ENCODE measurements at places on chromosomes 5 and 9.
A peak's percentile ranks its signal among the peaks of the same experiment; 100 is the strongest.

- no peak for DNase-seq
Observed at GRCh38 chr9:93958121-93958818, 3.1 kb upstream of the BARX1 start.

DNA sequence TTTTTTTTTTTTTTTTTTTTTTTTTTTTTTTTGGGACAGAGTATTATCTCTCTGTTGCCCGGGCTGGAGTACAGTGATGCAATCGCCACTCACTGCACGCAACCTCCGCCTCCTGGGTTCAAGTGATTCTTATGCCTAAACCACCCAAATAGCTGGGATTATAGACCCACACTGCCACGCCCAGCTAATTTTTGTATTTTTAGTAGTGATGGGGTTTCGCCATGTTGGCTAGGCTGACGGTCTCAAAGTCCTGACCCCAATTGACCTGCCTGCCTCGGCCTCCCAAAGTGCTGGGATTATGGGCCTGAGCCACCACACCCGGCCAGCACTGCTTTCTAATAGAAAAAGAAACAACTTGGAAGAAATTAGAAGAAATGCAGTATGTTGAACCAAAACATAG lies 39.2 kb downstream of the TTC1 start:
- no peak for DNase-seq

DNA sequence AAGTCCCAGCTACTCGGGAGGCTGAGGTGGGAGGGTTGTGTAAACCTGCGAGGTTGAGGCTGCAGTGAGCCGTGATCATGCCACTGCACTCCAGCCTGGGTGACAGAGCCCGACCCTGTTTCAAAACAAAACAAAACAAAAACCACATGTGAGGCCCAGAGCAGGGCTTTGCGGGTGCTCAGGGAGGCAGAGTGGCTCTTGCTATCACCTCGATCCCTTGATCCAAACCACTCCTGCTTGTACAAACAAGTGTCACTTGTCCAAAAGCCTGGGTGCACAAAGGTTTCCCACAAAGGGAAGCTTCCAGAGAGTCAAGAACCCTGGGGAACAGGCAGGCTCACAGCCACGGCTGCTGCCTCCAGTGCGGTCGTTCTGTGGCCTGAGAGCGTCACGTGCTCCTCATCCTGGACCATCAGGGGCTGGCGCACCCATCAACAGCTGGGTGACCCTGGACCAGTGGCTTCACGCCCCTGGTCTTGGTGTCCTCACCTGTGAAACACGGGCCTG lies 162.7 kb downstream of the C9orf50 start:
- DNase-seq = no peak

GRCh38 chr9:20442461-20443319 lies 179.6 kb downstream of the MLLT3 start:
- no peak for DNase-seq

DNA sequence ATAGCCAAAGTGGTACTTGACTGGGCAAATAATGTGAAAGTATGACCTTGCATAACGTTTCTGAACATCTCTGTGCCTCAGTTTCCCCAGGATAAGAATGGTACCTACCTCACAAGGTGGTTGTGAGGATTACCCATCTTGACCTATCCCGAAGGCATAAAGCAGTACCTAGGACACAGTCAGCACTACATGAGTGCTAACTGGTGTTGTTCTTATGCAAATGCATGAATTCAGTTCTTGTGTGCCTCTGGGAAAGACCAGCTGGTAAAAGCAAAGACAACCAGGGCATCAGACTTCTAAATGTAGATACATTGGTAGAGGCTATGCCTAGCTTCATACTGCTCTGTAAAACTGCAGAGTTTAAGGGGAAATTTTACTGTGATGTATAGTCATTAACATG lies 21.8 kb upstream of the TMEM252 start:
- no peak for DNase-seq

DNA sequence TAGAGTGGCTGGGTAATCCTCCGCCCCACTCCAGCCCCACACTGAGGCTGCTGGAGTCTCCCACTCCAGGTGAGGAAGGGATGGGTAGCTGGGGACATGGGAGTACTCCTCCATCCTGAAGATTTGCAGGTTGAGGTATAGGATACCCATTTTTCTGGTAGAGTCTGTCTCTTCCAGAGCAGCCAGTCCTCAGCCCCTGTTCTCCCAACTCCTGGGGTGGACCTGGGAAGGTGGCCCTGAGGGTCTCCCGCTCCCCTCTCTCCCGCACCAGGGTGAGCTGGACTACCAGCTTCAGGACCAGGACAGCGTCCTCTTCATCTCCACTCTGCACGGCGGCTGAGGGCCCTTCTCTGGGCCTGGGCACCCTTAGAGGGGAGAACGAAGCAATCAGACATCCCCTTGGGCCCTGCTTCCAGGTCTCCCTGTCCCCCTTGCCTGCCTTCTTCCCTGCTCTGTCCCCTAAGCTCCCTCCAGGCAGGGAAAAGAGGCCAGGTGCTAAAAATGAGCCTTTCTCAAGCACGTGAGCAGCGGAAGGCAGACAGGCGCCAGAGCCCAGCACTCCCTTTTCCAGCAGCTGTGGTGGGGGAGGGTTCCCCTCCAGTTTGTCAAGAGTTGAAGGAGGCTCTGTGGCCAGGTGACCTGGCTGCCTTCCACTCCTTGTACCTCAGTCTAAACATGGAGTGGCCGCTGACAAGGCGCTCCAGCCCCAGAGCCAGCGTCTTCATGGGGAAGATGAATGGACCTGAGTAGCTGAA lies 18.4 kb downstream of the URM1 start:
- DNase-seq = no peak

DNA sequence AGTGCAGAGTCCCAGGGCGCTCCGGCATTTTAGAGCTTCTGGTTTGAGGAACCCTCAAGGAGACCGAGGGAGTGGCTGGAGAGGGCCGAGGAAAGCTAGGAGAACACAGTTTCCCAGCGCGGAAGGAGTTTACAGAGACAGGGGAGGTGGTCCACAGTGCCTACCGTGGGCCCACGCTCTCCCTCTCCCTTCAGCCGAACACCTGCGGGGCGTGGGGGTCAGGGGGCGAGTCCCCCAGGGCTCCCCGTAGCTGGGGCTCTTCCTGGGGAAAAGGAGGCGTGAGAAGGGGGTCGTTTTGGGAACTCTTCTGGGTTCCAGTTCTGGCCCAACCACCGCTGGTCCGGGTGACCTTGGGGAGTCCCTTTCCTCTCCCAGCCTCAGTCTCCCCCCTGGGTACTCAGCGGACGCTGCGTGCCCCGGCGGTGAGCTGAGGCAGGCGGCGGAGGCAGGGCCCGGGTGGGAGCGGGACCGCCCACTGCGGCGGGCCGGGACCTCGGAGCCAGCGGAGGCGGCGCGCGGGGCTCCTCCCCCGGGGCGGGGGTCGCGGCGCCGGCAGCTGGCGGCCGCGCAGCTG lies 368 bp upstream of the FRMPD1 start:
- no peak for DNase-seq

- DNase-seq = no peak
Observed at GRCh38 chr5:83414601-83415000, 56.9 kb upstream of the VCAN start.

- no peak for DNase-seq
Observed at GRCh38 chr9:135502873-135503321, 2.4 kb downstream of the MRPS2 start.

GRCh38 chr5:126455728-126456127 lies 32.5 kb downstream of the GRAMD2B start:
- DNase-seq = no peak

DNA sequence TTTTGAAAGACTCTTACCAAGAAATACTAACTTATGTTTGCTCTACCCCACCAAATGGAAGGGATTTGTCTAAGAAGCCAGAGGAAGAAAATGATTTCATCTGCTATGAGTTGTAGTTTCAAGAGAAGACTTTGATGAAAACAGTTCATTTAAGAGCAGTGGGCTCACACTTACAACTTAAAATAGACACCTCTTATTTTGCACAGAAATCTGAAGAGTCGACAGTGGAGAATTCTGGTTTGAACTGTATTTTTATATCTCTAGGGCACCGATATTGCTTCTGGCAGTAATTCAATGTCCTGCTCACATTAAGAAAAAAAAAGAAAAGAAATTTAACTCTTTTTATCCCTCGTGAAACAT lies 1.9 kb upstream of the DAB2 start:
- no peak for DNase-seq

DNA sequence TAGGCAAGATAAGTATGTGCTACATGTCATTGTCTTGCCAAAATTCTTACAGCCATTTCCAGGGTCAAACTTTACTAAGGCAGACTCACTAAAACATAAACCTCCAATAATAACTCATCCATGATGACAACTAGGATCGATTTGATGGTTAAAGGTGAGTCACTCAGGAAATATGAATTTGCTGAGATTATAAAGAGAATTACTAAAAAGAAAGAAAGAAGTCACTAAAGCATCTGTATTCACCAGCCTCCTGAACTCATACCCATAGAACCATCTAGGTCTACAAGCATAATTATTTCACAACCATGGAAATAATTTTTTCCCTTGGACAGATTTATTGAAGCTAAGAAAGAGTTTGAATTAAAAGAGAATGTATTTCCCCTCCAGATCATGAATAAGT lies 258.6 kb downstream of the TLE1 start:
- DNase-seq = no peak

- no peak for DNase-seq
Observed at GRCh38 chr5:56475689-56476486, 242.8 kb upstream of the ANKRD55 start.

GRCh38 chr5:175685701-175686350 lies 28.0 kb downstream of the HRH2 start:
- no peak for DNase-seq

DNA sequence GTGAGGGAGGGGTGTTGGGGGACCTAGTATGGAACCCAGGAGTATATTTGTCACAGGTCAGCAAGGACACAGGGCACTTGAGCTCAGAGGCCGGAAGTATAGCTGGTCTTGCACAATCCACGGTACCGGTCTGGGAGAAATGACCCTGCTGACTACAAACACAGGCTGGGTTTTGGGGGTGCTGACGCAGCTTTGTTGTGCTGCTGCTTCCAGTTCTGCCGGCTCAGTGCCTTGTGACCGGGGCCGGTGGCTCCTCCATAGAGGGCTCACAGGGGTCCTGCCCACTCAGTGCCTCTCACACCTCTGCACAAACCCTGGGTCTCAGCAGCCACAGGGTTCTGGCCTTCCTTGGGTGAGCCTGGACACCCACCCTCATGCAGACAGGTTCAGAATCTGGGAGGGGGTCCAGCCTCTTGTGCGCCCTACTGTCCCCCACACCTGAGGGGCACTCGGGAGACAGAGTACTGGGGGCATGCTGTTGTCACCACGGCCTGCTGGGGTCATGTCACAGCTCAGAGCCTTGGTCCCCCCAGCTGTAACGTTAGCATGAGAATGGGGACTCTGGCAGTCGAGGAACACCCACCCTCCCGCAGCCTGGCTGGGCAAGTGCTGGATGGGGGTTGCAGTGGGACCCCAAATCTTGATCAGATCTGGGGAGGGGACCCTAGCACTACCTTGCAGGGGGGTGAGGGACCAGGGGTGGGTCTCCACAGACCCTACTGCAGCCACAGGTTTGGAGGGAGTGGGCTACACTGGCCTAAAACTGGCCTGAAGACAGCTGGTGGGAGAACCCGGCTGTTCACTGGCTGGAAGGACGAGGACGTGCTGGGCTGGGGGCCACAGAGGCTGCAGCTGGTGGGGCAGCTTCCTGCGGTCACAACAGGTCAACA lies 17.7 kb downstream of the NINJ1 start:
- DNase-seq = no peak

GRCh38 chr9:93204470-93205043 lies 20.6 kb downstream of the WNK2 start:
- DNase-seq = no peak

DNA sequence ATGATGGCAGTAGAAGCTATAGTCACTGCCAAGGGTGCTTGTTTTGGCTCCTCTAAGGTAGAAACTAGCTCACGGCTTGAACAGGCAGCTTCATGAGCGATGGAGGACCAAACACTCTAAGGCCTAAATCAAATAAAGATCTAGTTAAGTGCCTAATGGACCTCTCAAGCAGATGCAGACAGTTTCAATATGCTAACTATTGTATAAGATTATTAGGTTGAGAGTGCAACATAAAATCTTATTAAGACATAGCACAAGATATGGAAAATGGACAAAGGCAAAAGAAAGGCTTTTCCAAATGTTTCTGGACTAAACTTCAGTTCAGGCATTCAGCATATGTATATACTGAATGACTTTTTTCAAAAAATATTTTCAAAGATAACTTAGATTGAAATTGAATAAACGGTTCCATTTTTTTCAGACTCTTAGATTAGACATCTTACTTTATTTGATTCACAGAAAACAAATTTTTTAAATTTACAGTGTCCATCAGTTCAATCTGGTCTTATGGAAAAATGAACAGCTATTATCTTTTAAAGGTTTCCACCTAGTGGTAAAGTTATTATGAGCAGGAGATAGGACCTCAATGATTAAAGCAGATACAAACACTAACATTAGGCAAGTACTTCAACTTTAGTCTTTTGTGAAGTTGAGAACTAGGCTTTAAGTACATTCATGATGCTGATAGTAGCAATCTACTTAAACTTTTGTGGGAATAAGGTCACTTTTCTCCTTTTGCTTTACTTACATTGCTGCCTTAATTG lies 1167.7 kb downstream of the MAT2B start:
- DNase-seq = no peak

GRCh38 chr5:124519396-124519795 lies 227.0 kb downstream of the ZNF608 start:
- no peak for DNase-seq

DNA sequence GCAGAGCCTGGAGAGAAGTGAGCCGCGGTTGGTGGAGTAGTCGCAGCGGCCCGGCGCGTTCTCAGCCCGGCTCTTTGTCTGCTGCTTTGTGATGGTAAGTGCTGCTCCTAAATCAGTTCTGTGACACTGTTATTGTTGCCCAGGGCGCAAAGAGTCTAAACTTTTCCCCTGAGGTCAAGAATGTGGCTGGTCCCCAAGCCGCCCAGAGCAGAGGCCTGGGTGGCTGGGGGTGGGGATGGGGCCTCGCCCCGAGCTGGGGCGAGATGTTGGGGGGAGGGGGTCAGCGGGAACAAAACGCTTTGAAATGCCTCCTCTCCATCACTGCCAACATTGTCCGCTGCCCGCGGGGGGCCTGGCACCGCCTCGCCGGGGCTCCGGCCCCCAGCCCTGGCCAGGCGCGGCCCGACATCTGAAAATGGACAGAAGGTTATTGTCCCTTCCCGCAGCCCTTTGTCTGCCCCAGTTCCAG lies 11.7 kb upstream of the CERCAM start:
- no peak for DNase-seq

- DNase-seq = no peak
Observed at GRCh38 chr5:73005886-73006285, 50.0 kb downstream of the FCHO2 start.

DNA sequence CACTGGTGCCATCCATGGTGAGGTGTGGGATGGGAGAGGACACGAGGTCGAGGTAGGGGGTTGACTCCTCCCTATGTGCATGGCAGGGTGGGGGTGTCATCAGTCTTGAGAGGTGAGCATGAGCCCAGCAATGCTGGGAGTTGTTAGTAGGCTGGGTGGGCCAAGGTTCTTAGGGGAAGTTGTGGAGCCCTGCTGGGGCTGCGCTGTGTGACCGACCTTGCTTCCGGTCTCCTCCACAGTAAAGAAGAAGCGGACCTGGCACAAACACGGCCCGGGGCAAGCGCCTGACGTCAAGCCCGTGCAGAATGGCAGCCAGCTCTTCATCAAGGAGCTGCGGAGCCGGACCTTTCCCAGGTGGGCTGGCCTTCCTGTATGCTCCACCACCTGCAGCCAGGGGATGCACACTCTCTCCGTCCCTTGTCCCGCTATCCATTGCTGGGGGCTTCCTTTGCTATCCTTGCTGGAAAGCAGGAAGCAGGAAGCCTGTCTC lies 59.8 kb downstream of the PHF2 start:
- no peak for DNase-seq

- DNase-seq = peak; percentile 37
Observed at GRCh38 chr5:21680196-21680595, 1172.9 kb downstream of the CDH12 start.

Data from D341Med (cell line).